ENCODE measurements at places on chromosomes 1 and 21. TPM values are rescaled to one million over a fixed set of nuclear protein-coding genes. Genes with fewer than 3 reads are reported as not detected.

DNA sequence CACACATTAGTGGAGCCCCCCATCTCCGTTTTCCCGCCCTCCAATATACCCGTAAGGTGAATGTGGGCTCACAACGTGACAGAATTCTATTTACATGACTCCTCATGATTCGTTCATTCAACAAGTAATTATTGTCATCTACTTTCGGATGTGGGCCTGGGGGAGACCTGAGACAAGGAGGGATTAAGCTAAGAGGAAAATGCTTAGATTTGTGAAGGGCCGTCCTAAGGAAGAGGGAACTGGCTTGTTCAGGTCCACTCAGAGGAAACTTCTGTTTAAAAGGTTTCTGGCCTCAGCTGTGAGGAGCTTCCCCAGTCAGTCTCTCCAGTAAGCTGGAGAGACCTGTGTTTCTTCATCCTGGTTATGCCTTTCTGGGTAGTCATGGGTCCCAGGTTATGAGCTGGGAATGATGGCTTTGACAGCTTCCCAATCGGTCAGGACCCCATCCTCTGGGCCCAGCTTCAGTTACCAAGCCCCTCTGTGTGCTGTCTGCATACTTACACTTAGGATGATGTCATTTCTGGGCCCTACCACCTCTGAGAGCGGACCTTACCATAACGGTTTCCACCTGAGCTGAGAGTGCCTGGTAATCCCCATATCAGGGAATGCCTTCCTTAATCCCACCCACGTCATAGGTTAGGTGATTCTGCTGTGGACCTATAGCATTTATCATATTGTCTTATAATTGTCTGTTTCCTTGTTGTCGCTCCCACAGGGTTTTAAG lies 687 bp upstream of the ERI3 start:
- H3K27ac ChIP-seq, result no peak overlapping the region
- peaks cover 16% of the 10 kb centered on the region for H3K4me1 ChIP-seq
- no peaks in the 10 kb centered on the region for H3K27me3 ChIP-seq
- no peak for DNase-seq
- no peak overlapping the region for H3K4me3 ChIP-seq
- H3K36me3 ChIP-seq, result no peaks in the 10 kb centered on the region

- no peak for DNase-seq
- no peaks in the 10 kb centered on the region for H3K36me3 ChIP-seq
- H3K27ac ChIP-seq, result no peak overlapping the region
- no peaks in the 10 kb centered on the region for H3K27me3 ChIP-seq
- peaks cover 7% of the 10 kb centered on the region for H3K4me1 ChIP-seq
Measured at GRCh38 chr1:232574889-232575762, 54.8 kb downstream of the SIPA1L2 start.

- DNase-seq, result no peak
- H3K4me3 ChIP-seq, result no peak overlapping the region
- H3K27ac ChIP-seq, result no peak overlapping the region
- no peaks in the 10 kb centered on the region for H3K4me1 ChIP-seq
Measured at GRCh38 chr1:18807334-18808063, 52.0 kb downstream of the TAS1R2 start.

- peaks cover 35% of the 10 kb centered on the region for H3K4me1 ChIP-seq
- DNase-seq, result no peak
Measured at GRCh38 chr1:54885237-54885679, 1.7 kb downstream of the DHCR24 start.

GRCh38 chr1:42392967-42393848 lies 12.6 kb downstream of the RIMKLA start:
- DNase-seq, result no peak
- no peaks in the 10 kb centered on the region for H3K4me1 ChIP-seq
- no peaks in the 10 kb centered on the region for H3K27me3 ChIP-seq

GRCh38 chr1:32052887-32053286 lies 19.9 kb upstream of the TMEM39B start:
- no peak overlapping the region for H3K4me3 ChIP-seq
- no peak overlapping the region for H3K27ac ChIP-seq
- H3K27me3 ChIP-seq, result no peaks in the 10 kb centered on the region
- H3K4me1 ChIP-seq, result no peaks in the 10 kb centered on the region
- H3K36me3 ChIP-seq, result peaks cover 3% of the 10 kb centered on the region
- no peak for DNase-seq

DNA sequence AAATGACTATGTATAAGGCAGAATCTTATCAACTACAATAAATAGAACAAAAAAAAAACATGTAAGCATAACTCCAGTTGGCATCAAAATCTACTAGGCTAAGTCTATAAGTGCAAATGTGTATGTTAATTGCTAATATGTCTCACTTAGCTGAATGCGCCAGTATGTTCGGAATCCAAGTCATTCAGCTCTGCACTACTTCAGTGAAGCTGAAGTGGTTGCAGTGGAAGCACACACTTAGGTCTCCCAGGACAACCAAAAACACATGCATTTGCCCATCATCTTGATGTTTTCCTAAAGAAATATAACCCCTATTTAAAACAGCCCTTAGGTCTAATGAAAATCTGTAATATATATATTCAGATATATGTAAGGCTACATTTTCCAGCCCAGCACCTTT lies 41.0 kb upstream of the RGS2 start:
- no peak for DNase-seq
- H3K4me1 ChIP-seq, result no peaks in the 10 kb centered on the region
- H3K27me3 ChIP-seq, result no peaks in the 10 kb centered on the region
- H3K27ac ChIP-seq, result no peak overlapping the region
- H3K4me3 ChIP-seq, result no peak overlapping the region
- no peaks in the 10 kb centered on the region for H3K36me3 ChIP-seq

GRCh38 chr1:87820668-87821334 lies 492.1 kb downstream of the LMO4 start:
- H3K27me3 ChIP-seq, result no peaks in the 10 kb centered on the region
- no peak overlapping the region for H3K27ac ChIP-seq
- H3K36me3 ChIP-seq, result no peaks in the 10 kb centered on the region
- no peak for DNase-seq

GRCh38 chr1:110245876-110246620 lies 35.9 kb downstream of the KCNC4 start:
- no peak overlapping the region for H3K27ac ChIP-seq
- H3K27me3 ChIP-seq, result peaks cover 3% of the 10 kb centered on the region
- no peak for DNase-seq
- no peaks in the 10 kb centered on the region for H3K4me1 ChIP-seq
- no peak overlapping the region for H3K4me3 ChIP-seq
- H3K36me3 ChIP-seq, result no peaks in the 10 kb centered on the region

- DNase-seq, result peak; percentile 61
- no peak overlapping the region for H3K4me3 ChIP-seq
- H3K4me1 ChIP-seq, result peaks cover 7% of the 10 kb centered on the region
Measured at GRCh38 chr1:201528631-201529252, 10.2 kb upstream of the NAV1 start.

- DNase-seq, result no peak
- no peaks in the 10 kb centered on the region for H3K36me3 ChIP-seq
- H3K27me3 ChIP-seq, result no peaks in the 10 kb centered on the region
- H3K4me3 ChIP-seq, result no peak overlapping the region
- H3K27ac ChIP-seq, result no peak overlapping the region
Measured at GRCh38 chr1:79877086-79877485, 870.6 kb upstream of the ADGRL4 start.

- no peaks in the 10 kb centered on the region for H3K27me3 ChIP-seq
- H3K4me1 ChIP-seq, result peaks cover 5% of the 10 kb centered on the region
- no peak overlapping the region for H3K27ac ChIP-seq
- H3K36me3 ChIP-seq, result no peaks in the 10 kb centered on the region
Measured at GRCh38 chr1:231591466-231591865, 35.1 kb upstream of the DISC1 start.

DNA sequence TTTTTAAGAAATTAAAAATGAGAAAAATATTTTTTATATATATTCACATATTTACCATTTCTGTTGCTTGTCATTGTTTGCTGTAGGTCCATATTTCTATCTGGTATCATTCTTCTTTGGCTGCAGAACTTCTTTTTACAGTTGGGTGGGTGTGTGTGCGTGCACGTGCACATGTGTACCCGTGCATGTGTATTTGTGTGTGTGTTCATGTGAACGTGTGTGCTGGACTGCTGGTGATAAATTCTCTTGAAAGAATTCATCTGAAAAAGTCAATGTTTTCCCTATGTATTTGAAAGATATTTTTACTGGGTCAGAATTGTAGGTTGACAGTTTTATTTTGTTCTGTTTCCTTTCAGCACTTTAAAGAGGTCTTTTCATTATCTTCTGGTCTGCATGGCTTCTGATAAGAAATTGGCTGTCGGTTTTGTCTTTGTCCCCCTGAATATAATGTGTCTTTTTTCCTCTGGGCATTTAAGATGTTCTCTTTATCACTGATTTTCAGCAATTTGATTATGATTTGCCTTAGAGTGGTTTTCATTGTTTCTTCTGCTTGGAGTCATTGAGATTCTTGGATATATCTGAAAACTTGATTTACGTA lies 34.5 kb upstream of the DPH5 start:
- no peaks in the 10 kb centered on the region for H3K36me3 ChIP-seq
- H3K27ac ChIP-seq, result no peak overlapping the region
- H3K4me3 ChIP-seq, result no peak overlapping the region
- DNase-seq, result no peak
- H3K27me3 ChIP-seq, result no peaks in the 10 kb centered on the region

GRCh38 chr1:216702170-216702569 lies 21.1 kb downstream of the ESRRG start:
- no peaks in the 10 kb centered on the region for H3K27me3 ChIP-seq
- H3K4me1 ChIP-seq, result no peaks in the 10 kb centered on the region
- no peaks in the 10 kb centered on the region for H3K36me3 ChIP-seq
- no peak overlapping the region for H3K27ac ChIP-seq
- H3K4me3 ChIP-seq, result no peak overlapping the region

- peak overlapping the region; percentile 86 for H3K27ac ChIP-seq
- DNase-seq, result peak; percentile 38
- no peak overlapping the region for H3K4me3 ChIP-seq
Measured at GRCh38 chr1:13708380-13708982, 8.5 kb downstream of the PRDM2 start.

- no peak for DNase-seq
- no peak overlapping the region for H3K27ac ChIP-seq
- H3K27me3 ChIP-seq, result no peaks in the 10 kb centered on the region
- H3K4me3 ChIP-seq, result no peak overlapping the region
Measured at GRCh38 chr1:165501330-165501969, 42.4 kb upstream of the LRRC52 start.

The VHLL gene
- total RNA-seq, result not detected

The BTBD8 gene
- 6.1 TPM for total RNA-seq

The ST6GALNAC3 gene
- total RNA-seq, result 40.5 TPM

The LCK gene
- 0.40 TPM for total RNA-seq

The RBP7 gene
- 2.0 TPM for total RNA-seq

The ZNF593OS gene
- 0.10 TPM for total RNA-seq

The TNFAIP8L2 gene
- 0.64 TPM for total RNA-seq

The HUNK gene
- total RNA-seq, result 4.4 TPM

The CLIC6 gene
- total RNA-seq, result 16.7 TPM

Data from hepatocyte (in vitro differentiated cells).